ENCODE measurements at places on chromosomes 3 and 15.
A peak's percentile ranks its signal among the peaks of the same experiment; 100 is the strongest.

- DNase-seq = no peak
Observed at GRCh38 chr15:37221671-37222145, 121.4 kb upstream of the MEIS2 start.

DNA sequence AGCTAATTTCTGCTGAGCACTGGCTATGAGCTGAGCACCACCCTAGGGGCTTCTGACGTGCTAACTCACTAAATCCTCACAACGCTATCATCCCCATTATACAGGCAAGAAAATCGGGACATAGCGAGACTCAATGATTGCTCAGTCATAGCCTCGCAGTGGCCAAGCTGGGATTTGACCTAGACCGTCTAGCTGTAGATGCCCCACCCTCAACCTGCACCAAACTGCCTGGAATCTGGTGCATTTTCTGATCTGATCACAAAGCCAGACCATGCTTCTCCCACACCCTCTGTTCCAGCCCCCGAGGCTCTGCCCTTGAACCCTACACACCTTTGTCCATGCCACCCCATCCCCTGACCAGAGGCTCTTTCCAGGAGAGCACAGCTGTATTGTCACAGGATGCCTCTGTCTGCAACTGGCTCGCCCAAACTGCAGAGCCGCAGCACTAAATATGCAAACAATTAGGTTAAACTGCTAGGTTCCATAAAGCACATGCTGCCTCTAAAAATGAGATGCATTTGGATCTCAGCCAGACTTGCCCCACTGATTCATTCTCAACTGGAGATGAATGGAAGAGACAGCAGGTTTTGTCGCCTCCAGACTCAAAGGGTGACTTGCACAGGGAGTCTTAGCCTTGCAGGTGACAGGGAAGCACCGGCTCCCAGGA is 95.2 kb downstream of the NUP210 start:
- DNase-seq = no peak

DNA sequence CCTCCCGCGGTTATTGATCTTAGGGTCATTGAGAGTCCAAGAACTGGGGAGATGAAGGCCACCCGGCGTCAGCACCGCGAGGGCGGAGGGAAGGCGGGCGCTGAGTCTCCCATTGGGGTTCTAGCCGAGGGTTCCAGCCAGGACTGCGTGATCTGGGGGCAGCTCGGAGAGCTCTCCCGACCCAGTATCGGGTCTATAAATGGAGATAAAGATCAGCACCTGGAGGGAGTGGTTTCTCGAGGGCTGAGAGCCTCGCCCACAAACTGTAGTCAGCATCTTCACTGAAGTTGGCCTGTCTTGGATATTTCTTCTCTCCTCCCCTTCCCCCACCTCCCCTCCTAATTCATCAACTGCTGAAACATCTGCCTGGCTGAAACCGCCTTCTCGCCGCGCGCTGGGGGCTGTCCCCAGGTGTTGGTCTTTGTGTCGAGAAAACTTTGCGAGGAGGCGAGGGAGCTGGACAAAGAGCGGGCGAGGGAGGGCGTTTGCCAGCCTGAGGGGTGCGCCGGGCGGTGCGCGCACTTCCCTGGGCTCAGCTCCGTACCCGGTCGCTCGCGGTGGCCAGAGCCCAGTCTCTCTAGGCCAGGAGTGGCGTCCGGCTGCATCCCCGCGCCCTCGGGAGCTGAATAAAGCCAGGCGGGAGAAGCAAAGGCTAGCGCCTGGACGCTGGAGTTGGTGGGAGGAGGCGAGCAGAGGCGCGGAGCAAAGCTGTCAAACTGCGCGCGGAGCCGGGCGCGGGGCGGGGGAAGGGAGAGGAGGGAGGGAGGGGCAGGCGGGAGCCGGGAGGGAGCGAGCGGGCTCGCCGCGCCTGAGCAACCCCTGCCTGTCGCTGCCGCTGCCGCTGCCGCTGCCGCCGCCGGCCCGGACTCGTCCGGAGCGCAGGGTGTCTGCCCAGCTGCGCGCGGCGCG is at the start of gene ST8SIA2:
ST8SIA2 (plus strand) TSS at position 811 of the 909 bp plus-strand sequence. CDS start 184 bp downstream, outside the sequence.
- DNase-seq = peak; percentile 68

- DNase-seq = peak; percentile 91
Observed at GRCh38 chr15:68372291-68372811, 59.6 kb downstream of the ITGA11 start.

GRCh38 chr3:130658678-130659077 is 88.0 kb downstream of the PIK3R4 start:
- DNase-seq = peak; percentile 84

- no peak for DNase-seq
Observed at GRCh38 chr15:70521576-70522322, 241.6 kb downstream of the UACA start.

- peak; percentile 28 for DNase-seq
Observed at GRCh38 chr15:67937153-67937761, 97.4 kb upstream of the RNU6-1 start.

DNA sequence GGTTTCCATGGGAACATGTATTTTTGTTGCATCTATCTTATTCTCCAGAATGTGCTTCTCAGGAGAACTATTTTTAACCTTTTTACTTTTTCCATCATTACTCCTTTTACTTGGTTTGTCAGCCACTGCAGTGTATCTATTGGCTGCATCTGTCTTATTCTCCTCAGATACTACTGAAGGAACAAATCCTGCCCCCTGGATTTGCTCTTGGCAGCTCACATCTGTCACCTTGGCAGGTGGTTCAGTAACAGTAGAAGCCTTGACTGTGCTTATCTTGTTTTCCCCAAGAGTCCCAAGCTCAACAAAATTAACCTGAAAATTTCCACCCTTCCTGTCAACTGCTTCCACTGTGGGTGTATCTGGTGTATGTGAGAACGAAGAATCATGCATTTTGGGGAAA is 106.0 kb downstream of the MAP4 start:
- DNase-seq = no peak

DNA sequence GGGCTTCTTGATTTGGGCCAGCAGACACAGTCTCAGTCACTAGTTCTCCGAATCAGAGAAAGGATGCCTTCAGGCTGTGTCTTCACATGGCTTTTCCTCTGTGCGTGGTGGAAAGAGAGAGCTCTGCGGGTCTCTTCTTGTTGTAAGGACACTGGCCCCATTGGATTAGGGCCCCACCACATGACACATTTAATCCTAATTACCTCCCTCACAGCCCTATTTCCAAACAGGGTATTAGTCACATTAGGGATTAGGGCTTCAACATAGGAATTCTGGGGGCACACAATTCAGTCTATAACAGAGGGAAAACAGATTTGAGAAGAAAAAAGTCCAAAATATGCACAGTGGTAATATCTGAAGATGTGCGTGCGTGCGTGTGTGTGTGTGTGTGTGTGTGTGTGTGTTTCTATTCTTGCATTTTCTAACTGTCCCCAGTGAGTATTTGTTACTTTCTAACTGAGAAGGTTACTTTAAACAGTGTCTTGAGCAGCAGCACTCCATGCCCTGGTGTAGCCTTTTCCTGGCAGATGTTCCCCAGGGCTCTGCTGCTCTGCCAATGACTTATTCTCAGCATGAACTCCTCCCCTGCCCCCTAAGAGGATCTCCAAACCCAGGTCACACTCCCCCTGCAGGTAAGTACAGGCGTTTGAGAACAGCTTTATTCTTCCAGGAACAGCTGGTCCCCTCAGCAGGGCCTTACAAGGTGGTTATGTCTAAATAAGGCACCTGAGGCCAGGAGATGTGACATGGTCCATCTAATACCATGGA is 72.9 kb downstream of the RPL39L start:
- DNase-seq = no peak

DNA sequence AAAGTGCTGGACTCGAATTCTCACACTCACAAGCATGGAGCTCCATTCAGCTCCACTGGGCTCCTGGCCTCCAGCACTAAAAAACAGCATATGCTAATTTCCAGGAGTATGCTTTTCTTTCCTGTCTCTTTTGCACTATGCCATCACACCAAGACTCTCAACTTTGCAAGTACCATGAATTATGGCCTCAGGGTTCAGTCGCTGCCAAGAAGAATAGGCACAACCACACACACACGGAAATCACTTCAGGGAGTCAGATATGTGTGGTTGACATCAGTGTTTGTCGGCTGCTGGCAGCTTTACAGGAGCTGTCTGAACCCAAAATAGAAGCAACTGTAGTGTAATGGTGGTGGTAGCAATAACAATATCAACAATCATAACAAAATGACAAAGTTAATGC is 305.0 kb upstream of the SLCO3A1 start:
- DNase-seq = peak; percentile 86

- no peak for DNase-seq
Observed at GRCh38 chr15:28033443-28033842, 65.7 kb downstream of the OCA2 start.

DNA sequence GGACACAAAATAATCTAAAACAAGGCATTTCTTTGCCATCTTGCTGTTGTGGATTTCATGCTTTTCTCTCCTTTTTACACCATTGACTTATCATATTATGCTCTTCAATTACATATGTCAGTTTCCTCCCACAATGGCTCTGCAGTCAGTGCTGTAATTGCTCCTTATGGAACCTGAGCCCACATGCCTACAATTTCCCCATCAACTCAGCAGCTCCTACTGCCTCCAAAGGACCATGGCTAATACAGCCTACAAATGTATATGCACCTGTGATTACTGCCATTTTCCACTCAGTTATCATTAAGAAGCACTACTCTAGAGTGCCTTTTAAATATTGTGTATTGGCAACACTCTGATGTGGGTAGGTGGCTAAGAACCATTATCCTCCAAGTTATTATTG is 30.8 kb downstream of the RTP4 start:
- no peak for DNase-seq

DNA sequence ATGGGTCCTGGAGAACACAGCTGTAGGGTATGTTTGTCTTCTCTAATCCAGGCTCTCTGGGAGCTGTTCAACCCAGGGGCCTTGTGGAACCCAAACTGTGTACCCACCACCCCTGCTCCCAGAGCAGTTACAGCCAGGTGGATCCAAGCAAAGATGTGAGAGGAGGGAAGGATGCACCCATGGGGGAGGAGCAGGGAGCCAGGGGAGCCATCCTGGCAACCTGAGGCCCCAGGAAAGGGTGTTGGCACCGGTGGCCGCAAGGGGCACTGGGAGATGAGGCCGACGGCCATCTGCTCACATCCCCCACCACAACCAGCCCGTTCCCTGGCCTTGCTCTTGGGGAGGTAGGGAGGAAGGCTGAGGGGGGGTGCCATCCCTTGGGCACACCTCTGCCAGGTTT is 43.2 kb downstream of the CMTM6 start:
- DNase-seq = no peak

DNA sequence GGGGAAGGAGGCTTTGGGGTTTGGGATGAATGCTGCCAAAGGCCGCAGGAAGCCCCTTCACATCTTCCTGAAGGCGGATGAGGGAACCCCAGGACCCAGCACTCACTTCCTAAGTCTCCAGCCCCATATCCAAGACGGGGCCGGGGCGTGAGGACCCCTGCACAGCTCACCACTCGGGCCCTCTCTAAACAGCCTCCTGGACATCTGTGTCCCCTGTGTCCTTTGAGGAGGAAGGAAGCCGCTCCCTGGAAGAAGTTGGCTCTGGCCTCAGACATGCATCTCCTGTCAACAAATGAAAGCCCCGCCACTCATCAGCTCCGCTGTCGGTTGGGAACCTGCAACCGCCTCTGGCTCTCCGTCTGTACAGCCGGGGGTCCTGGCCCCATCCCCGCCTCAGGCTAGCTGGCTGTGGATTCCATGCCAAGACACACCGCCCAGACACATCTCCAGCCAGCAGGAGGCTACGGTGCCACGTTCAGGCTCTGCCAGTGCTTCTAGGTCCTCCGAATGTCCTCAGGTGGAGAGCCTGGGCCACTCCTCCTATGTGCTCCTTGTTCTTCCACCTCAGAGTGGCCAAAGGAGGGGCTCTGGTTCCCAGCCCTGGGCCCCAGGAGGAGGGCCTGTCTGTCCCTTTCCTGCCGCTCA is 140.0 kb upstream of the MEF2A start:
- DNase-seq = no peak

DNA sequence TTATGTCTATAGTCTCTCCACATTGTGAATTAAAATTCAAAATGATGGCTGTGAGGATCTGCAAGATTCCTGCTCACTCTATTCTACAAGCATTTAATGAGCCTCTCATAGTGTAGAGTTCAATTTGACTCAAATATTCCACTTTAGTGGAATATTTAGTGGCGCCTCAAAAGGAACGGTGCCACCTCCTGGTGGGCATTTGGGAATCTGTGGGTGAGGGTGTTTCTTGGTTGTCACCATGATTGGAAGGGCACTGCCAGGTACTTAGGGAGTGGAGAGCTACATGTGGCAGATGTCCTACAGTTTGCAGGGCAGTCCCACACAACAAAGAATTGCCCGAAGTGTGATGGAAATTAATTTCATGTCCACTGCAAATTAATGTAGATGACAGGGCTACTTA is 21.5 kb upstream of the KCNMB3 start:
- peak; percentile 18 for DNase-seq

- no peak for DNase-seq
Observed at GRCh38 chr15:99452728-99453636, 112.8 kb upstream of the MEF2A start.

DNA sequence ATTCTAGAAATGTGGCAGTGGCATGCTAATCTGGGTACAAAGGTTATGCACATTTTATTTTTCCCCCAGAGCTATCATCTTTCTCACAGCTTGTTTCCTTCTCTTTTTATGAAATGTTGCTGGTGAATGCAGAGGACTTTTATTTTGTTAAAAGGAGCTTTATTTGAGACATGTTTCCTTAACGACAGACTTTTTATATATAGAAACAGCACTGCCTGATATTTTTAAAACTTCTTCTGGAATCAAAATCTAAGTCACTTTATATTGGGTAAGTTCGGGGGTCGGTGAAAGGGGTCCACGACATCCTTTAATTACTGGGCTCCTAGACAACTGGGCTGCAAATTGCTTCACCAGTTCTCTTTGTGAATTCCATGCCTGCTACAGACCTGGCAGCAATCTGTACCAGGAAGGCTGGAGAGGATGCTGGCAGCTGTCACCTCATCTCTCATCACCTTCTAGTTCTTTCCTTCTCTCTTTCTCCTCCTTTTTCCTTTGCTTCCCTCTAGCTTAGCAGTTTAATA is 464.7 kb downstream of the PDCD6IP start:
- no peak for DNase-seq

DNA sequence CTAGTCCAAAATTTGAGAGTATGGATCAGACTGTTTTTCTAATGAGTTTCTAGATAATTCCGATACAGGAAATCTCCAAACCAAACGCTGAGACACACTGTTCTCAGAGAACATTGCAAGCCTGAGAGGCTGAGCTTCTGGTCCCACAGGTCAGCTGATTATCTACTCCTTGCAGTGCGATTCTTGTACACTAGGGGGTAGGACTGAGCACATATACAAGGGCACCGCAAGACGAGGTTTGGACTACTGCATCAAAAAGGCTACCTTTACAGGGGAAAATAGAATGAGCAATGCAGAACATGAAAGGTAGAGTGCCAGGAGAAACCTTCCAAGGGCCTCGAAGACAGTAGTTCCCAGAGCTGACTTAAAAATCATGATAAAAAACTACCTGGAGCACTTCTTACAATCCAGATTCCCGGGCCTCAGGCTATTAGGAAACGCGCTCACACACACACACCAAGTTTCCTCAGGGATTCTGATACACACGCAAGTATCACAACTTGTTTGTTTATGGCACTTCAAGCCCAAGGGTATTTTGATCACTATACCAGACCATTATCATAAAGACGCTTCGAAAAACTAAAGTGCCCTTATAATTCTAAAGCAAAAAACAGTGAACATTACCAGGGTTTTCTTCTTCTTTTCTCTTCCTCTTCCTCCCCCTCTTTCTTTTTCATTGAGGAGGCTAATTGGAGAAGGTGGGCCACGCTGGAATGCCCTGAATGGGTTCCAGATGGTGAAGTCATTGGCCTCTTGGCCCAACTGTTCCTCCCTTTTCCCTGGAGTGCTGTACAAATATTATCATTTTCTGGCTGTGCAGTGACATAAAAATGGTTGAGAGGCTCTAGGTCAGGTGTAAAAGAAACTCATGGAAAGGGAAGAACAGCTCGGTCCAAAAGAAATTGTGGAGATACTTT is 61.8 kb downstream of the SLC12A8 start:
- no peak for DNase-seq

Measured in RPMI7951 (cell line).